ENCODE measurements at places on chromosomes 2 and 18.

DNA sequence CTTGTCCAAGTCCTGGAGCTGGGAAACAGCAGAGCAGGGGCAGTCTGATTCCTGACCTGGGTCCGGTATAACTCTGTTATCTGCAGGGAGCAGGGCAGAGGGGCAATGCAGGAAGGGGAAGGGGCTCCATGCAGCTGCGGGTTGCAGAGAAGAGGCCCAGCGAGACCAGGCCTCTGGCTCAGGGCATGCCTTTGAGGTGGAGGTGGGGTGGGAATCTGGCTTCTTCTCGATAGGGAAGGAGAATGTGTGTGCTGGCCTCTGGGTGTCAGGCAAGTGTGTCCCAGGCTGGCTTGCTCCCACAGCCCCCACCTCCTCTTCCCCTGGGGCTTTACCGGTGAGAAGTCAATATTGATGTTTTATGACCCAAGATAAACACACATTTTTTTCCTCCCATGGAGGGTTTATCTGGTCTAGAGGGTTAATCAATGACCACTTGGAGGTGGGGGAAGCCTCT is 187.1 kb upstream of the HAAO start:
- no peak for DNase-seq

GRCh38 chr18:24795129-24795528 is 334.7 kb downstream of the HRH4 start:
- no peak for DNase-seq

- no peak for DNase-seq
These were observed 61.7 kb downstream of the LYPD1 start for GRCh38 chr2:132608311-132608710.

GRCh38 chr2:56199492-56199891 is 15.7 kb downstream of the CCDC85A start:
- no peak for DNase-seq

DNA sequence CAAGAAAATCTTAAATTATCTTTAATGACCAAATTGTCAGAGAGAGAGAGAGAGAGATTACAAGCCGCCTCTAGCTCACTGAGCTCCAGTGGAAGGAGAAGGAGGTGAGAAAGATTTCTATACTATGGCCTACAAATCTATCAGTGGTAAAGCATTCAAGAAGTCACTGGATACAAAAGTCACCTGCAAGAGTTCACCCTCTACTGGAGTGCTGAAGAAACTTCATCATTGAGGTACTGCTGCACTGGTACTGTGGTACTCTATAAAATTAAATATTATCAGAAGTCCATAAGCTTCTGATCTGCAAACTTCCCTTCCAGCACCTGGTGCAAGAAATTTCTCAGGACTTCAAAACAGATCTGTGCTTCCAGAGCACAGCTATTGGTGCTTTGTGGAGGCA is 48.3 kb upstream of the AGPS start:
- no peak for DNase-seq

GRCh38 chr2:152415796-152416195 is 80.8 kb downstream of the FMNL2 start:
- DNase-seq, result no peak

DNA sequence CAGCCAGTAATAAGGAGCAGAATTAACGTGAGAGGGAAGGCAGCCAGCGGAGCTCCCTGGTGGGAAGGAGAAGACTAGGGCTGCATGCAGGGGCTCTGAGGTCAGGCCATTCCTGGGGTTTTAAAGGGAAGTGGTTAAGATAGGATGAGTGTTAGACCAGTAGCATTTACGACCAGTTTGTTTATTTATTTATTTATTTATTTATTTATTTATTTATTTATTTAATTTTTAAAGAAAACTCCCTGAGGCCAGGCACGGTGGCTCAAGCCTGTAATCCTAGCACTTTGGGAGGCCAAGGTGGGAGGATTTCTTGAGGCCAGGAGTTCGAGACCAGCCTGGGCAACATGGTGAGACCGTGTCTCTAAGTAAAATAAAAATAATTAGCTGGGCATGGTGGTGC is 152.8 kb downstream of the FHOD3 start:
- DNase-seq, result no peak

GRCh38 chr2:105873281-105873680 is 128.6 kb downstream of the NCK2 start:
- DNase-seq, result no peak

GRCh38 chr18:74290794-74291471 is 830 bp downstream of the CYB5A start:
- no peak for DNase-seq

Data from D721Med (cell line).